ENCODE measurements at places on chromosomes 3 and 15.

- no peak for DNase-seq
Measured at GRCh38 chr3:31275038-31275572, 257.6 kb upstream of the STT3B start.

GRCh38 chr3:60953351-60953750 lies 297.9 kb downstream of the FHIT start:
- no peak for DNase-seq

DNA sequence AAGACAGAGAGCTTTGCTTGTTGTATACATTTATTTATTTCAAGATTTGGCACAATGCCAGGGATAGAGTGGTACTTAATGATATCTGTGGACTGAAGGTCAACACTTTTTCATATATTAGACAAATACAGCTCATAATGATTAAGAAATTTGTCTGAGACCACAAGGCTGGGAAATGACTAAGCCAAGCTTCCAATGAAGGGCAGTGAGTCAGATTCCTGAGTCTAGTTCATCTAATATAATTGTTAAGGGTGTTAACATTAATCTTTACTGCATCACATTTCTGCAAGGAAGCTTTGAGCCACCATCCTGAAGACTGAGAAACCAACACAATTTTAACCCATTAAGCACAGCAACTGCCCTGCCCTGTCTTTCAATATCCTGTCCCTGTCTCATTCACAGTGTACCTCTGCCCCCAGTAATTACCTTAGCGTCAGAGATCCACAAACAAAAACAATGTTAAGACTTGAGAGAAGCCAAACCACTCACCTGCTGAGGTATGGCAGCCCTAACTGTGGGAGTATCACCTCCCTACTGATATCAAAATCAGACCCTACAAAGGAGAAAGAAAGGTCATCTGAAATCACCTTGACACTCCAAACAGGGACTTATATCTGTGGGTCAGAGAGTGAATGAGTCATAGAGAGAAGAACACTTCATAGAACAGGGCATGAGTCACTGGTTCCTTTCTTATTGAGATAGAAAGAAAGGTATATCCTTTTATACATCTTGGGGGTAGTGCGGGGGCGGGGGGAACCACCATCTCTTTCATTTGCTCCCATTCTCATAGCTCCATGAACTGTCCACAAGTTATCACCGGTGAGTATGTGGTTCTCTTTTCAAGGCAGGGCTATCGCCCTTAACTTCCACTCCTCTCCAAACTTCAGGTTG lies 74.7 kb downstream of the MAGI1 start:
- DNase-seq = peak; percentile 5

GRCh38 chr3:57397175-57398026 lies 104.9 kb upstream of the ASB14 start:
- peak; percentile 40 for DNase-seq

GRCh38 chr3:104939196-104939595 lies 427.5 kb upstream of the ALCAM start:
- DNase-seq = no peak

DNA sequence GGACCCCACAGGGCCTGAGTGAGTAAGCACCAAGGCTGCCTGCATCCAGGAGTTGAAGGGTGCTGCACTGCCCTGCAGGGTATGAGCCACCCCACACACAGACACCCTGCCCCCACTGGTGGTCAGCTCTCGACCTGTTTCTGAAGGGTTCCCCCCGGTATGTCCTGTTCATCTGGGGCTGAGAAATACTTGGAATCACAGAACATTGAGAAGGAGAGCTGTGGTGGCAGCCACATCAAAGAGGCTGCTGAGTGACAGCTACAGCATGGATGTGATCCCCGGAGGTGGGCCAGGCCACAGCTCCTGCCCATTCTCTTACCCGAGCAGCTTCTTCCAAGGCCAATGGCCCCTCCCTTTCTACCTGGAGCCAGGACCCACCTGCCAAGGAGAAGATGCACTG lies 66.4 kb upstream of the PLXNA1 start:
- DNase-seq = no peak

DNA sequence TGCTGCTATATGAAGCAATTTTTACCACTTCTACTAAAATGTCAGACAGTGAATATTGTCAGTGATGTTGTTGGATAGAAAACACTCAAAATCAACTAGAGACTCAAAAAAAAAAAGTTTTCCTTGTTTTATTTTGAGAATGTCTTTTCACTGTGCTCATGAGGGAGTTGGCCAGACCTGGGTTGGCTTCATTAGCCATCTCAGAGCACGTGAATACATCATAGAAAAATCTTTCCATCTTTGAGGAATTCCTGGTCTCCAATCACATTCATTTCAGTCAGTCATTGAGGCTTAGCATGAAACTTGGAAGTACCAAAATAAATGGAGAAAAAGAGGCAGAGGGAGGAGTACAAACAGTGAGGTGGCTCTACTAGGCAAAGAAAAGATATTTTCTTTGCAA lies 57.6 kb upstream of the CMSS1 start:
- DNase-seq = no peak

- no peak for DNase-seq
Measured at GRCh38 chr15:46277451-46277850, 642.6 kb downstream of the SQOR start.

DNA sequence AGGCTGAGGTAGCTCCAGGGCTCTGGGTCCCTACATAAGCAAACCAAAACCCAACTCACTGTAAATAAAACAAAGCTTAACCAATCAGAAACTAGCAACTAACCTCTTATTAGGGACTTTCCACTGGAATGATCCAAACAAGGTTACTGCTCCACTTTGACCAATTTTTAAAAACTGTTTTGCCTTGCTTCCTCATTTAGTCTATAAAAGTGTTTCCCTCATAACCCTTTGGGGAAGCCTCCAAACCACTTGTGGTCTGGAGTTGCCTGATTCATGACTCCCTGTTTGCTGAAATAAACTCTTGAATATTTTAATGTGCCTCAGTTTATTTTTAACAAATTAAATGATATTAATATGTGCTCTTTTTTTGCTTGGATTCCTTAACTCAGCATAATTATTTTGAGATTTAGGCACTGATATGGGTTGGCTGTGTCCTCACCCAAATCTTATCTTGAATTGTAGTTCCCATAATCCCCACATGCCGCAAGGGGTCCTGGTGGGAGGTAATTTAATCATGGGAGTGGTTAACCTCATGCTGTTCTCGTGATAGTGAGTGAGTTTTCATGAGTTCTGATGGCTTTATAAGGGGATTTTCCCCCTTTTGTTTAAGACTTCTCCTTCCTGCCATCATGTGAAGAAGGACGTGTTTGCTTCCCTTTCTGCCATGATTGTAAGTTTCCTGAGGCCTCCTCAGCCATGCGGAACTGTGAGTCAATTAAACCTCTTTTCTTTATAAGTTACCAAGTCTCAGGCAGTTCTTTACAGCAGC lies 90.6 kb downstream of the CD200R1L start:
- DNase-seq = no peak
